Hepatic stellate cell (primary cell): ENCODE measurements at places on chromosomes 11 and 22.

DNA sequence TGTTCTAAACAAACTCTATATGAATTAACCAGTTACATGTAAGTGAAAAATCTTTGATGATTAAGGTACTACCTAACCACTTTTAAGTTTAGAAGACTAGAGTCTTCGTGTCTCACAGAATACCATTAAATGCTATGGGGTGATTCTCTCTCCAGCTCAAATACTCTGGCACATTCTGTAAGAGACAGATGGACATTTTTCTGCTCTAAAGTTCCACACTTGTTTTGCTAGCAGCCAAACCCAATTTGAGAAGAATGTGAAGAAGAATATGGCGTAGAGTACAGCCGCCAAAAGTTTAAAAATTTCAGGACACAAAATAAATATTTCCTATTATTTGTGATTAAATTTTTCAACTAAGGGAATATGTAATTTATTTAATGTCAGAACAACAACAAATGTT, 339.1 kb downstream of the GUCY1A2 start:
- DNase-seq, result no peak

DNA sequence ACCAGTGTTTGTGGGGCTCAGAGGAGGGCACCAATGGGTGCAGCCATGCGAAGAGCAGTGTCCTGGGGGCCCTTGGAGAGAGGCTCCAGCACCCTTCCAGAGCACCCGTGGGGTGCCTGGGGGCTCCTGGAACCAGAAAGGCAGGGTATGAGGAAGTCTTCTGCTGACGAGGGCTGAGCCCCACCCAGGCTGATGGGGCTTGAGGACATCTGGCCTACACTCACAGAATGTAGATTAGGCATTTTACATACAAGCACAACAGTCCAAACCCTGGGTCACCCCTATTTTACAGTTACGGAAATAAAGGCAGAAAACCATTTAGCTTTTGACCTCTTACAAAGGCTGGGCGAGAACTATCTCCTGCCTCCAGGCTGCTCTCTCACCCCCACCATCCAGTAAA, 47.6 kb downstream of the ADAMTS8 start:
- DNase-seq, result no peak

DNA sequence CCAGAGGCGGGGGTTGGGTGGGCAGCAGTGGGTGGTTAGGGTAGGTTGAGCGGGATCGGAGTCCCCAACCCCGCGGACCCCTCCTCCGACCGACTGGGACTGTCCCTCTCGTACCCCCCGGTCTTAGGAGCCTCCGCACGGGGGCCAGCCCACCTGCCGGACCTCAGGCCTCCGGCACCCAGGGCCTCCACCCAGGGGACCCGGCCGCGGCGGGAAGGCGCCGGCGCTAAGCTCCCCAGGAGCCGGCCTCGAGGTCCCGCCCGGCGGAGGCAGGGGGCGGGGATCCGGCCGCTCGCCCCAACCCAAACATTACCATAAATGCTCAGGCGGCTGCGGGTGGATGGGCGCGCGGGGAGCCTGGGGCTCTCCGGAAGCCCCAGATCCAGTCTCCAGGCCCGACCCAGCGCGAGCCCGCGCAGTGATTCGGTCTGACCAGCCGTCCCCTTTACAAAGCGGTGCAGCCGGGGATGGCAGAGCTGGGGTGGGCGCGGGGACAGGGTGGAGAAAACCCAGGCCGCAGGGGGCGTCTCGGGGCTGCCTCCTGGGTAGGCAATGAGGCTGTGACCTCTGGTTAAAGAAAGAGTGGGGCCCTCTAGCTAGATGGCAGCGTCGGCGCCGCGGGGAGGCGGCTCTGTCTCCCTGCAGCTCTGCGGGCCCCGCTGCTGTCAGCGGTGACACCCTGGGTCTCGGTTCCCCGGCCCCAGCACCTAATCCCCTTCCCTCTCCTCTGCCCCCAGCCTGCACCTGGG, 4.0 kb upstream of the MCAM start:
- peak; percentile 70 for DNase-seq

DNA sequence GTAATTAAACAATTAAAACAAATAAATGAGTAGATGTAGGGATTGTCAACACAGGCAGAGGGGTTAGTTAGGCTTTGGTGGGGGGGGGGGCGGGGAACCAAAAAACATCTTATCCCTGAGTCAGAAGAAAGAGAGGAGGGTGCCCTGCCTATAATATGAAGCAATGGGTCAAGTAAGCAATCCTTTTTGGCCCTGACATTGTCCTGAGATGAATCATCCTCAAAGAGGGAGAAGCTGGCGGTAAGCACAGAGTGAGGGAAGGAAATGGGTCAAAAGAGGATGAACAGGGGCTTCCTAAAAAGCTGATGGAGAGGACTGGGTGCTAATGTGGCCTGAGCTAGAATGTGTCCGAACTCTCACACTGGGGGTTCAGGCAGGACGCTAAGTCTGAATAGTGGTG, 4.7 kb downstream of the OLFML1 start:
- DNase-seq, result peak; percentile 53

DNA sequence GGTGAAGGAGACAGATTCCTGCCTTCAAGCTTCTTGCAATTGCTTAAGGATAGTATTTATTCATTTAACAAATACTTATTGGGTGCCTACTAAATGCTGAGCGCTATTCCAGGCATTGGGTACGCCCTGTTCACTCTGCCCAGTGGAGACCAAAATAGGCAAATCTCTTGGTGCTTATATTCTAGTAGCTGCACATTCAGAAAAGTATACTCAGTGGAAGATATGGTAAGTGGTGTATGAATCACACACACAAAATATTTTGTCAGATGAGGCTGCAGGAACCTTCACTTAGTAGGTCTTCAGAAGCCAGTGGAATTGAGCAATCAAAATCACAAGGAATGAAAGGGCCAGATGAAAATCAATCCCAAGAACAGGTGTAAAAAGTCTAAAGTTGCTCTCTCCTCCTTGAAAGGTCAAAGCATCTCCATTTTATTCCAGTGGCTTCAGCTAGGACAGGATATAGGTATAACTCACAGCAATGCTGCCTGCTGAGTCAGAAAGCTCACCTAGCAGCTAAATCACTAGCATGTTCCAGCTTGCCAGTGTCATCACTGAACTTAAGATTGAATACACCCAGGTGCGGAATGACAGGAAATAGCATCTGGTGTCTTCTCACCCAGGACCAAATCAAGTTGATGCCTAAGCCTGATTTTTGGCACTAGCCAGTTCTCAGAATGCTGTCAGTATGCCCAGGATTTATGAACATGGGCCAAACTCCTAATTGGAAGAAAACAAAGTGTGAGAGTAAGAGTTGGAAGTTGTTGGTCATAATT, 83.9 kb downstream of the AMOTL1 start:
- DNase-seq, result no peak

- DNase-seq, result no peak
These were observed 18.9 kb downstream of the IFT27 start for GRCh38 chr22:36756746-36757655.

DNA sequence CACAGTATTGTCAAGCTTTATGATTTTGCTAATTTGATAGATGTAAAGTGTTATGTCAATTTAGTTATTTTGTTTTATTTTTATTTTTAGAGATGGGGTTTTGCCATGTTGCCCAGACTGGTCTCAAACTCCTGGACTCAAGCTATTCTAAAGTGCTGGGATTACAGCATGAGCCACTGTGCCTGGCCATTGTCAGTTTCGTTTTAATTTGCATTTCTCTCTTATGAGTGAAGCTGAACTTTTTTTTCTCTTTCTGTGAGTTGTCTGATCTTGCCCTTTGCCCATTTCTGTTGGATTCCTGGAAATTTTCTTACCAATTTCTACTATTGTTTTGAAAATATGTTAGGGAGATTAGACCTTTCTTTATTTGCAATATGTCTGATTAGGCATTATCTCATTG, 15.5 kb downstream of the NEU3 start:
- no peak for DNase-seq

DNA sequence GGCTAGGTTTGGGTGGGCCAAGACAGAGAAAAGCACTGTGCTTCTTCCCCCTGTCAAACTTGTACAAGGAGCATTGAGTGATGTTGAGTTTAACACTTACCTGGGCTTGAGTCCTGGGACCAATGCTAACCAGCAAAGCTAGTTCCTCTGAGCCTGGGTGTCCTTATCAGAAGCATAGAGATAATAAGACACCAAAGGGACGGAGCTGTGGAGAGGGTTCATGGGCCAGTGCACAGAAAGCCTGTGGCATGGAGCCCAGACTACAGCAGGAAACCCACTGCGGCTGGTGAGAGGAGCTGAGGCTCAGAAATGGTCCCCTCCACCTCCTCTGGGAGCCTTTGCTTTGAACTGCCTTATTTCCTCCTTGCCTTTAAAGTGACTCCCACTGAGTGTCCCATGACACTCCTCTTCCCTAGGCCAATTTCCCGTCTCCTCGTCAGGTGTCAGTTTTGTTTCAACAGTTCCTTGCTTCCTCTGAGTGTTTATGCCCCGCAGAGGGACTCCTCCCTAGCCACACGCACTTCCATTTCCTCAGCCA, 9.4 kb downstream of the SLCO2B1 start:
- DNase-seq, result no peak

DNA sequence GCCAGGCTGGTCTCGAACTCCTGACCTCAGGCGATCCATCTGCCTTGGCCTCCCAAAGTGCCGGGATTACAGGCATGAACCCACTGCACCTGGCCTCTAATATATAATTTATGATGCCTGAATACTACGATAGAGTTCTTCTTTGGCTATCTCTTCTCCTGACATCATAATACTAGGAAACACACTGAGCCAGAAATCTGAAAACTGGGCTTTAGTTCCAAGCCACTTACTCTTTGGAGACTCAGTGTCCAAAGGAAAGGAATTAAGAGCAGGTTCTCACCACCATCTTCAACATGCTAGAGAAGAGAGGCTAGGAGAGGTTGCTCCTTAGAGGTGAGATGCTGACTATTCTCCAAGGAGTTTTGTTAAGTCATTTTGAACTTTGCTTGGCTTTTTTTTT, 52.4 kb downstream of the UBASH3B start:
- DNase-seq, result no peak

DNA sequence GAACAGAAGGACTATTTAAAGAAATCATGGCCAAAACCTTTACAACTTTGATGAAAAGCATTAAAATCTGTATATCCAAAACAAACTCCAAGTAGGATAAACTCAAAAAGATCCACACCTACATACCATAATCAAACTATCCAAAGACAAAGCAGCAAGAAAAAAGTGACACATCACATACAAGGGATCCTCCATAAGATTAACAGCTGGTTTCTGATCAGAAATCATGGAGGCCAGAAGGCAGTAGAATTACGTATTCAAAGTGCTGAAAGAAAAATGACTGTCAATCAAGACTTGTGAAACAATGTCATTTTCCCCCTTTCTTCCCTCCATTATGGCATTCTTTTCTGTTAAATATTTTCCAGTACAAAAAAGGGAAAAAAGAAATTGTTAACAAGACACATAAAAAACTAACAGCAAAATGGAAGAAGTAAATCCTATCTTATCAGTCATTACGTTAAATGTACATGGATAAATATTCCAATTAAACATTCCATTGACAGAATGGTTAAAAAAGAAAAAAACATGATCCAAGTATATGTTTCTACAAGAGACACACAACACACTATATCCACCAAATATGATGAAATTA, 34.2 kb upstream of the ARHGAP32 start:
- DNase-seq, result no peak
